RPMI8226 (cell line): ENCODE measurements at places on chromosomes 7 and 10.
A peak's percentile ranks its signal among the peaks of the same experiment; 100 is the strongest.

DNA sequence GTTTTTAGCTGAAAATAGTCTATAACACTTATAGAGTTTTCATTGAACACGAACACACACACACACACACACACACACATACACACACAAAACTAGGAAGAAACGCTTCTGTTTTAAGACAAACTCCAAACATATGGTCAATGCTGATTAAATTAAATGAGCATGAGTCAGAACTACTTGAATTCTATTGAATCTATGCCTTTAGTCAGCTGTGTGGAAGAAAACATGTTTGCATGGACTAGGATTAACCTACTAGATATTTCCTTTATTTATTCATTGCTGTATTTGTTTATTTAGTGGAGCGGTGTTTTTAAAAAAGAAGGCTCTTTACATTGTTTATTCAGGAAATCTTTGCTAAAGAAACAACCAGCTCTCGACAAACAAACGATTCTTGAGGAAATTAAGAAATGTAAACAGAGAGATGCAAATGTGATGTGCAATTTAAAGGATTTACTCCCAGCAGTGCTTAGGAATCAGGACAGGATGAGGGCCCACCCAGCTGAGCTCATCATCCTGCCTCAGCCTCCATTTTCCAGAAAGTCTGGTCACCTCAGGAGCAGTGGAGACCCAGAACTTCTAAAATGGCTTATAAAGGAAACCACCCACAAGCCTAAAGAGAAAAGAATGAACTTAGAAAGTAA, 83.2 kb downstream of the PDE1C start:
- no peak for DNase-seq

DNA sequence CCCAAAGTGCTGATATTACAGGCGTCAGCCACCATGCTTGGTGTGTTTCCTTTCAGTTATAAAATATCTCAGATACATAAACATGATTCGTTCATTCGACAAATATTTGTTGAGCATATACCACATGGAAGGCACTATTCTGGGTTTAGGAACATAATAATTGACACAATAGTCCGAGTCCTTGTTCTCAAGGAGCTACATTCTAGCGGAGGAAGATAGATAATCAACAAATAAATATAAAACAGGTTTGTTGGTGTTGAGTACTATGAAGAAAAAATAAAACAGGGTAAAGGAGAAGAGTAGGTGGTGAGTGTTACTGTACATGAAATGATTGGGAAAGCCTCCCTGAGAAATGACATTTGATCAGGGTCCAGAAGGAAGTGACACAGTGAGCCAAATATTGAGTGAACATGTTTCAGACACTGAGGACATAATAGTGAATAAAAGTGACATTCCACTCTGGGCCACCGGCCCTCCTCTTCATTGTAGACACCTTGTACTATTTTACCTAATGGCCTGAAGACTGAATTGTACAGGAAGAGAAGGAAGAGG, 6.9 kb upstream of the HILPDA start:
- no peak for DNase-seq

DNA sequence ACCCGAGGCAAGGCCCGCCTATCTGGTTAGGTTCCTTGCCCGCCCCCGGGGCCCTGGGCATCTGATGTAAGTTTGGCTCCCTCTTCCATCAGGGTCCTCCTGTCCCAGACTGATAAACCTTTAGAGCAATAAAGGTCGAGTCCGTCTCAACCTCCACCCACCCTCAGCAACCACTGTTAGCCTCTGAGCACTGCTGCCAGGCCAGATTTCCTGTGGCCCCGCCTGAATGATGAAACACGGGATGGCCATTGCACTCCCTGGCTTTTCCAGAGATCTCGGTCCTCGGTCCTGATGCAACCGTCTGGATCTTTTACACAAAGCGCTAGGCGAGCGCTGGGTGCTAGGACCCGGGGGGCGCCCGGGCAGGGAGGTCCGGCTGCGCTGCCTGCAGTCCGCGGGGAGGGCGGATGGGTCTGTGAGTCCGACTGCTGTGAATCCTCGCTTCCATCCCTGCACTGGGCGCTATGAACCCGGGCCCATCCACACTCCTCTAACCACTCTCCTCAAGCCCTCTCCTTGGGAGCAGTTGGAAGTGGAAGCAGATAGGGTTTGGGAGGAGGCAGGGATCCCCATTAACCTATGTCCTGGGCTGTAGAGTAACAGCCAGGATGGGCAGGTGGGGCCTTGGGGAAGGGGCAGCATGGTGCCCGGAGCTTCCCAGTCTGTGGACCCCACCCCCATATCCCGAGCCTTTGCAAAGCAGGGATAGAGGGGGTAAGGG, 875 bp upstream of the DDIT4 start:
- DNase-seq: peak; percentile 77

- no peak for DNase-seq
Observed at GRCh38 chr10:17423632-17424186, 30.7 kb downstream of the ST8SIA6 start.

DNA sequence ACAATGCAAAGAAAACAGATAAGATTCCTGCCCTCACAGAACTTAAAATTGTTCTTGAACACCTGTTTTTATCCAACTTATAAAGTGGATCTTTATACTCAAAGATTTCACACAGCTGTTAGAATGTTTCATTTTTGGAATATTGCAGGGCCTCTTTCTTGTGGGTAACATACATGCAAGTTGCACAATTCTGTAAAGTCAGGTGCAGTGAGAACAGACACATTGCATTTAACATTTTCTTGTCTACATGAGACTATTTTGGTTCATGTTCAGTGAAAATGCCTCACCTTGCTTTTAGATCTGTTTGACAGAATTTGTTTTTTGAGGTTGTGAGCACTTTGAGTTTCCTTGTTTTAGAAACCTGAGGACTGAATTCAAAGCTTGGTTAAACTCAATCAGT, 707.8 kb downstream of the SUGCT start:
- DNase-seq: no peak

DNA sequence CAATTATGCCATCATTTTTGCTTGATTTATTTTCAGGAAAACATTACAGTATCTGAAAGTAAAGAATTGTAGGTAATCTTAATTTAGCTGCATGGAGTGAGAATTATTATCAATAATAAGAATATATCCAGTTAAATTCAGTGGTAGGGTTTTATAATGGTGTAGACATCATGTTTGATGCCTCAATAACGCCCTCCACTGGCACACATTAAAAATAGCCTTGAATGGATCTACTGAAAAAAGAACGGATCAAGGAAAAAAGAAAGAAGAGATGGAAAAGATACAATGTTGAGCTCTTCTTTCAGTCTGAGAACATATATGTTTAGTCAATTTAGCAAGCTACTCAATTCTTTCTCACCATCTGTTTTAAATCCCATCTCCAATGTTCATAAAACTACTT, 319.2 kb downstream of the CDC14C start:
- no peak for DNase-seq

DNA sequence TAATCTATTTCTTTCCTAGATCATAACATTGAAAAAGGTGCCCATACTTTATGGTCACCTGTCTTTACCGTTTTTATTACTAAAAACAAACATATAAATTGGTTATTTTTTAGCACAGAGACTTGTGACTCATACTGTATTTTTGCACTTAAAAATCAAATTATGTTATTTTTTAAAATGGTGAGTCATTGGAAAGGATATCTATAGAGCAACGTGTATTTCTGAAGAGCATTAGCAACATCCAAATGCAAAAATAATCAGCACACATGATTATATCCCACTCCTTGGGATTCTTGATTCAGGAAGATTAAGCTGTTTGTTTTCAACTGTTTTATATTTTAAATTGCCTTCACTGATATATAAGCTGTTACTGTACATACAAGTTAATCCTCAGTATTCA, 40.7 kb upstream of the FMC1 start:
- DNase-seq: no peak

DNA sequence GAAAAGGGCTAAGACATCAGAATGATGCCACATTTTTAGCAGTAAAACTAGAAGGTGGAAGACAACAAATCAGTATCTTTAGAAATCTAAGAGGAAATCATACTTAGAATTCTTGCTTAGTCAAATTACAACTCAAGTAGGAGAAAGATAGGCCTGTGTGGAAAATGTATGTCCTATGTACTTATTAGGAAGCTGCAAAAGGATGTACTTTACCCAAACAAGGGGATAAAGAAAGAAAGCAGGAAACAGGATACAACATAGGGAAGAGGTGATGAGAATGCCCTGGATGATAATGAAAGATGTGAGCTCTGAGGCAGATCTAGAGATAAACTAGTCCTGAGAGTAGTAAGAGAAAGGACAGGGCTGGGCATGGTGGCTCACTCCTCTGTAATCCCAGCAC, 54.9 kb downstream of the RNLS start:
- DNase-seq: no peak

- DNase-seq: no peak
Observed at GRCh38 chr7:26162431-26162830, 10.4 kb downstream of the NFE2L3 start.

GRCh38 chr7:54810401-54810800, 51.4 kb upstream of the SEC61G start:
- no peak for DNase-seq

GRCh38 chr7:1176891-1177373, 16.9 kb upstream of the ZFAND2A start:
- DNase-seq: peak; percentile 82

GRCh38 chr7:17331891-17332501, 33.5 kb downstream of the AHR start:
- no peak for DNase-seq

DNA sequence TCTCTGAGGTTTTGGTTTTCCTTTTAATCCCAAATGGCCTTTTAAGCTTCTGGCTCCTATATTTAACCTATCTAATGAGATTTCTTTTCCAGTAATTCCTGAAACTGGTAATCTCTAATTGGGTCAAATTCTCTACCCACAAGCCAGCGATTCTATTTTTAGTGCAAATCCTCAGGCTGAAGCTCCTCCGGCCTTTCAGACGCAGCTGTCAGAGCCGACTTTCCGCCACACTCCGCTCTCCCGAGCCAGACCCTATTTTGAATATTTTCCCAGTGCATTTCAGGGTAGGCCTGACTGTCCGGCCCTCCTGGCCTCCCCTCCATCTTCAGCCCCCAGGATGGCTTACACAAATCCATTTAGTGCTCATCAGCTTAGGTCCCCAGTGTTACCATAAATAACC, 9.7 kb upstream of the ADCY1 start:
- no peak for DNase-seq

- peak; percentile 33 for DNase-seq
Observed at GRCh38 chr7:36132012-36132411, 21.0 kb upstream of the EEPD1 start.
